Keratinocyte (primary cell): ENCODE measurements at places on chromosomes 3 and 15. TPM values are rescaled to one million over a fixed set of nuclear protein-coding genes. Genes with fewer than 3 reads are reported as not detected.

COL6A5 gene
- polyA plus RNA-seq: not detected in 3 replicates

RBP2 gene
- polyA plus RNA-seq: not detected in 3 replicates

SOX14 gene
- polyA plus RNA-seq: not detected in 3 replicates

SPINT1 gene
- 30.1 to 146 TPM (median 40.9 TPM) in 3 replicates for polyA plus RNA-seq

SUMF1 gene
- polyA plus RNA-seq: 36.1 to 51.8 TPM (median 39.2 TPM) in 3 replicates

TGM5 gene
- 0.07 to 0.23 TPM in 2 of 3 replicates, not detected in the other for polyA plus RNA-seq

OXNAD1 gene
- polyA plus RNA-seq: 11.8 to 15.2 TPM (median 13.0 TPM) in 3 replicates

SHISA5 gene
- 94.4 to 159 TPM (median 95.5 TPM) in 3 replicates for polyA plus RNA-seq

ADGRG7 gene
- 0.03 to 0.06 TPM (median 0.03 TPM) in 3 replicates for polyA plus RNA-seq

GUCA1C gene
- polyA plus RNA-seq: 0.15 to 0.26 TPM (median 0.26 TPM) in 3 replicates

GOLGA8G gene
- polyA plus RNA-seq: not detected in 3 replicates

ST8SIA2 gene
- polyA plus RNA-seq: 0.22 to 0.63 TPM (median 0.27 TPM) in 3 replicates

SLC12A8 gene
- 6.9 to 10.1 TPM (median 9.2 TPM) in 3 replicates for polyA plus RNA-seq

DNA sequence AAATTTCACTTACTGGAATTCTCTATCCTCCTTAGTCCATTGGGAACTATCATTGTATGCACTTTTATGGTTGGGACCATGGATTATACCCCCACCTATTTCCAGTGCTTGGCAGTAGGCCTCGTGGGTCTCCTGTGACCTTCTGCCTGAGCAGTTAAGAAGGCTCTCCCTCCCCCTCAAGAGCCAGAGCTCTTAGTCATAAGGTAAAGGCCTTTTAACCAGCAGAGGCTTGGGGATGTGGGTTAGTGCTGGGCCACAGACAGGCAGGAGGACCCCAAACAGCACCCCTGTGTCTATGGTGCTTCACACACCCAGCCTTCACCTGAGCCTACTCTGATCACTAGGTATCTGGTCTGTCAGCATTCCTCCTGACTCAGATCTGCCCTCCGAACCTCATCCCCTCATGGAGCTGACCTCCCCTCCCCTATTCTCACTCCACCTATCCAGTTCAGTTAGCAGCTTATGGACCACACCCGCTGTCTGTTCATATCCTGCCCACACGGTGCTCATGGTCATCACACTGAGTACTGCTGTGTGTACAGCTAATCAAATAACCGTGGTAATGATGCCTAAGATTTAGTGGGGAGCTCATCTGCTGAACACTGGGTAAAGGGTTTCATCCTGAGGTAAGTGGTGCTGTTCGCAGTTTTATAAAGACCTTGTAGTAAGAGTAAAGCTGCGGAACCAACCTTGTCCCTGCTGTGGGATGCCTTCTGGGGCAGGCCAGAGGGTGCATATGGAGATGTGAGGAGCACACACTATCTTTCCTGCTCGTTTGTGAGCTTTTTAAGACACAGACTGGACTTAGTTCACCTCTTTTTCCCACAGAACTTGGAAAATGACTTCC lies 40.9 kb downstream of the KLHL18 start:
- H3K4me1 ChIP-seq: peaks cover 10% of the 10 kb centered on the region
- H3K4me3 ChIP-seq: no peak overlapping the region
- H3K27me3 ChIP-seq: no peaks in the 10 kb centered on the region
- peak; percentile 23 for DNase-seq

DNA sequence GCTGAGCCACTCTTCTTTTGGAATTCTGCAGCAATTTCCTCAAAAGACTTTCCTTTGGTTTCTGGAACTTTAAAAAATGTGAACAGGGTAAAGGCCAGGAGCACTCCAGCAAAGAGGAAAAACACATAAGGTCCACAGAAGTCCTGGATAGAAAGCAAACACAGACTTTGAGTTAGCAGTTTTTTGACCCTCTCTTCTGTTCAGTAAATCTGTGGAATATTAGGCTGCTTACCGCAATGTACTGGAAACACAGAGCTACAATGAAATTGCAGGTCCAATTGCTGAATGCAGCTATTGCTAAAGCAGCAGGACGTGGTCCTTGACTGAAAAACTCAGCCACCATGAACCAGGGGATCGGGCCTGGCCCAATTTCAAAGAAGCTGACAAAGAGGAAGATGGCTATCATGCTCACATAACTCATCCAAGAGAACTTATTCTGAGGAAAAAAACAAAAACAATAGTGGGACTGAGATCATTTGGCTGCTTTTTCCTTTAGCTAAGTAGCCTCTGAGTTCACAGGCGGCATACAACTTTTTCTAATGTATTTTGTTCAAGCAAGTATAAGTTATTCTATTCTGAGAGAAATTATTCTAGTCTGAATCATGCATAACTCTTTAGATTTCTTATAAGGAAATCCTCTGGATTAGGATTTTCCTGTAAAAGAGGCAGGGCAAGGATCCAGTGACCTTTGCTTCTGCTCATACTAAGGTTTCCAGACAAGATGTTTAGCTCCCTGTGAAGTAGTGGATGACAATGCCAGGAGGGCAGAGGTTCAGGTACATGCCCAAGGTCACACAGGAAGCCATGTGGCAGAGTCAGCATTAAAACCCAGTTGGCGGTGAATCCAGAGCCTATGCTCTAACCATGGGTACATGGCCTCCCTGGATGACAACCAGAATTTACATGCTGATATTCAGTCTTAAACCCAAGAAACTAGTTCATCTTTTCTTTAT lies 28.3 kb downstream of the SLC2A2 start:
- H3K36me3 ChIP-seq: no peaks in the 10 kb centered on the region
- H3K27ac ChIP-seq: no peak overlapping the region
- no peak for DNase-seq

DNA sequence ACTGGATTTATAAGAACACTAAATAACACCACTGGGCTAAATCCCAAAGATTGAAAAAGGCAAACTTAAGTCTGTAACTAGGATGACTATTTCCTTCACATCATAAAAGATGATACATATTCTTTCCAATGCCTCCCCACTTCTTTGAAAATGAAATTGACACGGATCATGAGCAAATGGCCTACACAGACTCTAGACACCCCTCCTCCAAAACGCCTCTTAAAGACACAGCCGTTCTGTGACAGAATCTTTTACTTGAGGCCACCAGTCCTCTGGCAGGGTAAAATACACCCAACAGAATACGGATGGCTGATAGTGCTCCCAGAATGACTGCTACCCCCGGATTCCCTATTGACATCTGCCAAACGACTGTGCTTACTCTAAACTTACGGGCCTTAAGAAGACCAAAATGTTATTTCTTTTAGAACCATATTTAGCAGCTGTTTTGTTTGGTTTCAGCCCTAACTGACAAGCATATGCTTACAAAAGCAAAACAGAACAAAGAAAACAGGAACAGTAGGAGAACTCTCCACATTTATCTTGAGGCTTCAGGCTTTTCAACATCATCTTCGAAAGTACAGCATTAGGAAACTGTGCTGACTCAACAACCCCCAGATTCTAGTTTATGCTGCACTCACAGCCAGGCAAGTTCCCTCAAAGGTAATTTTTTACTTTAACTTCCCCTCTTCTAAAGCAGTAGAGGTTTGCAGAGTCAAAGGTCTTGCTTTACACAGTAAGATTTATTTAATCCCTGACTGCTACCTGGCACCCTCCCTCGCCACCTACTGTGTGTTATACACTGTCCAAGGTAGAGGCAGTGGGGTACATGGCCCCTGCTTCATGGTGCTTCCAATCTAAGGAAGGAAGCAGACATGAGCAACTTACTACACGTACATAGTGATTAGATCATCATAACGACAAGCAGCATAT lies 84.3 kb downstream of the TNIK start:
- DNase-seq: no peak
- no peaks in the 10 kb centered on the region for H3K27me3 ChIP-seq
- no peak overlapping the region for H3K4me3 ChIP-seq
- peaks cover 22% of the 10 kb centered on the region for H3K4me1 ChIP-seq

DNA sequence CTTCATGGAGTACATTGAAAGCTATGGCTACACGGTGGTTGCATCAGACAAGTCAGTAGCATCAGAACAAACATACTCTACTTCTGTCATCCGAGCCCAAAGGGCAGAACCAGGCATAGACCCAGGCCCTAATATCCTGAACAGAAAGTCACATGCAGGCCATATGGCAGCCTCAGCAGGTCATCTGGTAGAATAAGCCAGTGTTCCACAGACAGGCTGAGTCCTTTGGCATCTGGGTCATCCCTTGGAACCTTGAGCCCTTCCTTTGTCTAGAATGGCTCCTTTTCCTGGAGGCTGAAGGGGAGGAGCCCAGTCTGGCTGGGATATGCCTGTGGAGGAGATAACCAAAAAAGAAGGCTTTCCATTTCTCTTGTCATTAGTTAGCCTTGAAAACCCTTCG lies 29.2 kb downstream of the SEMA6D start:
- no peak overlapping the region for H3K27ac ChIP-seq
- no peaks in the 10 kb centered on the region for H3K27me3 ChIP-seq
- no peak for DNase-seq
- H3K4me1 ChIP-seq: peaks cover 20% of the 10 kb centered on the region
- no peaks in the 10 kb centered on the region for H3K36me3 ChIP-seq

DNA sequence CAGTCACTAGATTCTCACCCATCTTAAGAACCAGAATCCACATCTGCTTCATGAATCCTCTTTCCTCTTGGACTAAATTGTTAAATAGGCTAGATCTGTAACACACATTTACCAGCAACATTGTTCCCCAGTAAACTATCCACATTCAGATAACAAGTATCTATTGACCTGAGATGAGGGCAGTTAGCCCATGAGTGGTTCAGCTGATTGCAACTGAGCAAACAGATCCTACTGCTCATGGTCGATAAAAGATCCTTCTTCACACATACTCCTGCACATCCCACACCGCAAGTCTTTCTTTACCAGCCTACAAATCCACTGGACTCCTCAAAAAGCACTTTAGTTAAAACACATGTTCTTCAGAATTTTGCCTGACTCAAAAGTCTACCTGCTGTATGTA lies 59.2 kb downstream of the UACA start:
- H3K4me3 ChIP-seq: no peak overlapping the region
- DNase-seq: no peak
- H3K4me1 ChIP-seq: peaks cover 24% of the 10 kb centered on the region
- H3K27me3 ChIP-seq: no peaks in the 10 kb centered on the region

DNA sequence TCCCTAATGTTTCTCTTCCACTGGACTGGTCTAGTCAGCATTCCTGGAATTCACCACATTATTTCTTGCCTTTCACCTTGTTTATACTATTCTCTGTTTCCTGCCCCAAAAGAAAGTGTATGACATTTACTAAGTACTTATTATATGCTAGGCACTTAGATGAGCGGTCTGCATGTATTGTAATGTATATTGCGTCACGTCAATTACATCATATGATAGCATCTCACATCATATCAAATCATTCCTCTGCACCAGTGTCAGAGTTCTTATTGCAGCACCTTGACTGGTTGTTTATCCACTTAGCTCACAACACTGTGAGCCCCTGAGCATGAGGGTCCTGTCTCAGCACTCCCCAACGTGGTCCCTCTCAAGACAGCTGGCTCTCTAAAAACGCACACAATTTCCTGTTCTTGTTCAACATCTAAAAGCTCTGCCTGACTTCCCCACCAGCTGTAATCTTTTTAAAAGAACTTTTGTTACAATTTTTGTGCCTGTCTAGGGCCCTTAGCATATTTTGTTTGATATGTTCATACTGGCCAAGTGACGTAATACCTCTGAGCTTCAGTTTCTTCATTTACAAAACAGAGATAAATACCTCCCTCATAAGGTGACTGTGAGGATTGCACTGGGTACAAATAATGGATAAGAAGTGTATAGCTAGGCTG lies 58.8 kb downstream of the ARHGAP31 start:
- no peak for DNase-seq
- no peak overlapping the region for H3K4me3 ChIP-seq
- H3K27me3 ChIP-seq: no peaks in the 10 kb centered on the region
- H3K27ac ChIP-seq: no peak overlapping the region
- peaks cover 4% of the 10 kb centered on the region for H3K4me1 ChIP-seq

DNA sequence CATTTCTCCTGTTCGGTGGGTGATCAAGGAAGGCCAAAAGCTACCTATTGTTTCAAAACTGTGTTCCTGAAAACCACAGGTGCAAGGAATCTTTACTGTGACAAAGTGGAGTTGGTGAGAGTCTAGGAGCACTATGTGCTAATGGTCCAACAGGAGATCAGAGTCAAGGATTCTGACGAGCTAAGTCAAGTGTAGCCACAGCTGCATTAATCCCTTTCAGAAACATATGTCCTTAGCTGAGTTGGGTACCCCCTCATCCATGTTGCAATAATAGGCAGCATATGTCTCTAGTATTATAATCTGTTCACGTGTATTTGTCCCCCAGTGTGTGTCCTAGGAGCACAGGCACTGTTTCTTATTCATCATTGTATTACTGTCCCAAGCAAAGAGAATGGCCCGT lies 1.7 kb downstream of the VPS39 start:
- H3K36me3 ChIP-seq: peaks cover 7% of the 10 kb centered on the region
- H3K27me3 ChIP-seq: no peaks in the 10 kb centered on the region
- DNase-seq: no peak

DNA sequence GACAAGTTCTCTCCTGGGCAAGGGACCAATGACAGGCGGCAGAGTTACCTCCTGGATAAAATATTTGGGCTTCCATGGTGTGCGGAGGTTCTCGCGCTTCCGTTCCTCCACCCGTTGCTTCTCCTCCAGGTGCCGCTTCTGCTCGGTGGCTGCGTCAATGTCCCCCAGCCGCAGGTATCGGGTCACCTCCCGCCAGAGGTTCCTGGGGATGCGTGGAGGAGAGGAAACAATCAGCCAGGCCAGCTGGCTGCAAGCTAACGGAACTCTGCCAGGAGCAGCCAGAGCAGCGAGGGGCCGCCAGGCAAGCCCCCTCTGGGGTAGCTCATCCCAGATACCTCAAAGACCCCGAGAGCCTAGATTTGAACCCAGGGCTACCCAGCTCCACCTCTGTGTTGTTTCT lies 131.3 kb downstream of the STT3B start:
- no peak for DNase-seq
- no peak overlapping the region for H3K4me3 ChIP-seq
- no peak overlapping the region for H3K27ac ChIP-seq

GRCh38 chr15:80778621-80778963 lies 578 bp upstream of the CEMIP start:
- H3K4me1 ChIP-seq: peaks cover 35% of the 10 kb centered on the region
- H3K36me3 ChIP-seq: no peaks in the 10 kb centered on the region
- peaks cover 15% of the 10 kb centered on the region for H3K27me3 ChIP-seq
- DNase-seq: no peak
- H3K27ac ChIP-seq: no peak overlapping the region

- H3K4me1 ChIP-seq: no peaks in the 10 kb centered on the region
- H3K36me3 ChIP-seq: no peaks in the 10 kb centered on the region
- no peak overlapping the region for H3K27ac ChIP-seq
- H3K4me3 ChIP-seq: no peak overlapping the region
- no peak for DNase-seq
Observed at GRCh38 chr3:77404871-77405270, 365.0 kb downstream of the ROBO2 start.

- no peaks in the 10 kb centered on the region for H3K27me3 ChIP-seq
- H3K36me3 ChIP-seq: no peaks in the 10 kb centered on the region
- no peak overlapping the region for H3K27ac ChIP-seq
- no peak for DNase-seq
- H3K4me3 ChIP-seq: no peak overlapping the region
Observed at GRCh38 chr15:51589881-51590568, 32.5 kb downstream of the DMXL2 start.

- H3K4me1 ChIP-seq: no peaks in the 10 kb centered on the region
- no peak overlapping the region for H3K4me3 ChIP-seq
- DNase-seq: no peak
- no peaks in the 10 kb centered on the region for H3K36me3 ChIP-seq
- H3K27me3 ChIP-seq: no peaks in the 10 kb centered on the region
Observed at GRCh38 chr3:22735373-22735772, 467.8 kb upstream of the UBE2E2 start.
